ENCODE measurements at places on chromosomes 3 and 15.
A peak's percentile ranks its signal among the peaks of the same experiment; 100 is the strongest.

DNA sequence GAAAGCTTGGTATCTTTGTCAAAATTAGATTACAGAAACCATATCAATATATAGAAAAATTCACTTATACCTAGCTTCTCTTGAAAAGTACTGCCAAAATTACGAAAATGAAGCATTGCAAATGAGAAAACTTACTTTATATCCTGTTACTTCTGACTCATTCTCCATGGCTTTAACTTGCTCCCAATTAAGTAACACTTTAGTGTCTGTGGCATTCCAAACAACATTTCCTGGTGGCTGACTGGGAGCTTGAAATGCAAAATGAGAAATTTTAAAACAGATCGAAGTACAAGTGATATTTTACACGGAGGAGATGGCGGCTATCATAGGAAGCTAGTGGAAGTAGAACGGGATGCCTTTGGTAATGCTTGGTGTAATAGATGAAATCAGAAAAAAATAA, 347.3 kb downstream of the CNTN3 start:
- DNase-seq: no peak

DNA sequence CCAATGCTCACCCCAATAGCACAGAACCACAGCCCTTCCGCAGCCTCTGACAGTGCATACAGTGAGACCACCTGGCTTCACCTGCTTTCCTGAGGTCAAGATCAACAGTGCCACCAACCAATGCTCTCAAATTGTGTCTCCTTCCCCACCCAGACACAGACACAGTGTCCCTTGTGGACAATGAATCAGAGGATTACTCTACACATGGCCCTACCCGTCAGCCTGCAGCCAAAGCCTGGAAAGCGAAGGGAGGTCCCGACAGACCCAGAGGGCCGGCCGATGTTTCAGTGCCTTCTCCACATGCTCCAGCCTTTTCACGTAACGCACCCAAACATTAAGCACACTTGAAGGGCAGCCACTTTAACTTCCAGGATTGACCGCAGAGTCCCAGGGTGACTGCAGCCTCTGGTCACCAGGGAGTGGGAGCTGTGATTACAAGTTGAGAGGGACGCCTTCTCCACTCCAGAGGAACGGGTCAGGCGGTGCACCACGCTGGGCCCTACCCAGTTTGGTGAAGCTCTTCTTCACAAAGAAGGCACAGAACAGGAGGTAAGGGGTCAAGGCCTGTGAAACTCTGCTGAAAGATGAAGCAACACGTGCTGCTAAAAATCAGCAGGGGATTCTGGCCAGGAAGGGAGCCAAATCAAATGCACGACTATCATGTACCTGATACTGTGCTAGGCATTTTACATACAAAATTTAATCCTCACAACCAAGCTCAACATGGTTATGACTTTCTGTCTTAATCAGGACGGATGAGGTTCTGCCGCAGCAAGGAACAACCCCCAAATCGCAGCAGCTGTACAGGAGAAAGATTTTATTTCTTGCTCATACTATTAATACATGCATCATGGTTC, 17.2 kb downstream of the KLHL25 start:
- no peak for DNase-seq

DNA sequence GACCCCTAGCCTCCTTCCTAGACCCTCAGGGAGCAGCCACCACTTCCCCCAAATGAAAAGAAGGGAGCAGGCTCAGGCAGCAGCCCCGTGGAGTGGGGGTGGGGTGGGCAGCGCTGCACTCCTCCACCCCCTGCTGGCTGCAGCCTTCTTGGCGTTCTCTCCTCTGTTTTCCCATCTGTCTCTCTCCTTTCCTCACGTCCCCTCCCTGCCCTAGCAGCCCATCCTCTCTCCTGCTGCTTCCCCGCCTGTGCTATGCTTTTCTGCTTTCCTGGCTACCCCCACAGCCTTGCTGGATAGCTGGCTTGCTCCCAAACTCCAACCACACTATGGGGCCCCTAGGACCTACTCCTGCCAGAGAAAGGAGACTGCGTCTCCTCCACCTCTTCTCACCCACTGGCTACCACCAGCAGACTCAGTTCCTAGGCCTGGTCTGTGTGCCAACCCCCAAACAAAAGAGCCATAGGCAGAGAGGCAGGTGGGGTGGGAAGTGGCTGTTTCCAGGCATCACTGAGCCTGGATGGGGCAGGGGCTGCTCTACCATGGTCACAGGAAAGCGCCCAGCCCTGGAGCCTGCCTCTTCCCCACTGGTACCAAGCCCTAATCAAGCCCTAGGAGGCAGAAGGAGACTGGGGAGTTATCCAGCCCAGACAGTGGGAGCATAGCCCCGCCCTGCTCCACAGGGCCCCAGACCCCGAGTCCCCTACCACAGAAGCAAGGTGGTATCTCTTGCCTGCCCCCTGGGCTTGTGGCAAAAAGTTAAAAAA, 3.4 kb upstream of the DISP2 start:
- DNase-seq: no peak

DNA sequence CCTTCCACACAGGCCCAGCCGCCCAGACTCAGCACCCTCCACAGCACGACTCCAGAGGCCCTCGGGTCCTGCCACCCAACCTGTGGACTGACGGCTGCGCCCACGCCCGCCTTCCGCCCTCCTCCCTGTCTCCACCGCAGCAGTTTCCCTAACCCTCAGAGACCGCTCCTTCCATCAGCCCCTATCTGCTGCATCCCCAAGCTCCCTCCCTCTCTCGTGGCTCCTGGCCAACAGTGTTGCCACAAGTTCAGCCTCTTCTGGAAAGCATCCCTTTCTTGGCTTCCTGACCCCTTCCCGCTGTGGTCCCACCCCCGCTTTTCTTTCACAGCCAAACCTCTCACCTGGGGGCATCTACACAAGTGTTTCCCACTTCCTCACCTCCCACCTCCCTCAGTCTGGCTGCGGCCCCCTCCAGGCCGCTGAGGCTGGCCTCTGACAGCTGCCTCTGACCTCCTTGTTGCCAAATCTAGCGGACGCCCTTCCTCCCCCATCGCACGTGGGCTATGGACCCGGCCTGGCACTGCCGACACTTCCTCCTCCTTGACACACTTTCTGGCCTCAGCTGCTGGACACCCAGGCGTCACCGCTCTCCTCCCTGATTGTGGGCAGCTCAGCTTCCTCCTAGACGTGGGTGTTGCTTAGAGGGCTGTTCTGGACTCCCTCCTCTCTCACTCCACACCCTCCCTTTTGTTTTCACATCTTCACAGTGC, 168.8 kb upstream of the TLE3 start:
- DNase-seq: peak; percentile 68

GRCh38 chr15:60083318-60083717, 79.2 kb downstream of the FOXB1 start:
- DNase-seq: no peak

DNA sequence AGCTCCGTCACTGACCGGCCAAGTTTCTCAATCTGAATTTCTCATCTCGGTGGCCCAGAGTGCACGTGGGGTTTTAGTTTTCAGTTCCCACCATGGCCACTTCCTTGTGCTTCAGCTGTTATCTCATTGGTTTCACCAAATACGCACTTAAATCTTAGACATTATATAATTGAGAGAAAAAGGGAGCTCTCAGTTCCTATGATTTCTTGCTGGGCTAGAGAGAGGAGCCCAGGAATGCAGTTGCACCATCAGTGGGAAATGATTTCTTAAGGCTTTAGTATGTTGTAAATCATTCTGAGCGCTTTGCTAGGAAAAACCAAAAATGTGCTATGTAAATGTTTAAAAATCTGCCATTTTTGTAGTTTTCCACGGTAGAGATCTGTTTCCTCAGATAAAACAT, 53.2 kb downstream of the OXNAD1 start:
- no peak for DNase-seq

DNA sequence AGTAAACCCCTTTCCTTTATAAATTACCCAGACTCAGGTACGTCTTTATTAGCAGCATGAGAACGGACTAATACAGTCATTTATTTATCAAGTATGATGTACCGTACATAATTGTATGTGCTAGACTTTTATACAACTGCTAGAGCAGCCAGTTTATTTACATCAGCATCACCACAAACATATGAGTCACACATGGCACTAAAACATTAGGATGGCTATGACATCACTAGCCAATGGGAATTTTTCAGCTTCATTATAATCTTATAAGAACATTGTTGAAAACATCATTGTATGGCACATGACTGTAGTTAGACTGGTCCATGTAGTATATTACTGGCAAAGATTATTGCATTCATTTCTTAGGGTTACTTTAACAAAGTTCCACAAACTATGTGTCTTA, 121.7 kb downstream of the ZMAT3 start:
- DNase-seq: no peak

- DNase-seq: no peak
These were observed 360.5 kb upstream of the NAALADL2 start for GRCh38 chr3:174498638-174499037.

GRCh38 chr3:61715886-61716527, 154.6 kb downstream of the PTPRG start:
- DNase-seq: no peak

DNA sequence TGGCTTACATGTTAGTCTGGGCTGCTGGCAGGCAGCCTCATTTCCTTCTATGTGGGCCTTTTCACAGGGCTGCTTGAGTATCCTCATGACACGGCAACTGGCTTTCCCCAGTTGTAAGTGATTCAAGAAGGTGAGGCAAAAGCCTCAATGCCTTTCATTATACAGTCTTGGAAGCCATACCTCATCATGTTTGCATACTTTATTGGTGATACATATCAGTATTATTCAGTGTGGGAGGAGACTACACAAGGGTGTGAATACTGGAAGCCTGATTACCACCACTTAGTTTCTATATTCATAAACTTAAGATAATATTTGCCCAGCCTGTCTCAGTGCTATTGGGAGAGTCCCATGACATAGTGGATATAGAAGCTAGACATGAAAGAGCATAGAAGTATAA, 346.8 kb downstream of the SOX2 start:
- no peak for DNase-seq
